ENCODE measurements at places on chromosomes 2 and 18. TPM values are rescaled to one million over a fixed set of nuclear protein-coding genes. Genes with fewer than 3 reads are reported as not detected.

Gene GIGYF2
- 34.5 TPM for total RNA-seq

Gene ZNF892
- total RNA-seq, result 4.7 TPM

Gene UGT1A10
- not detected for total RNA-seq

Gene KCNIP3
- total RNA-seq, result 0.48 TPM

Measured in H7 (cell line).